Pericardium fibroblast (primary cell): ENCODE measurements at places on chromosomes 16 and 17. TPM values are rescaled to one million over a fixed set of nuclear protein-coding genes. Genes with fewer than 3 reads are reported as not detected.

The PRDM7 gene
- total RNA-seq = not detected in 2 replicates

The KRT33B gene
- not detected in 2 replicates for total RNA-seq

The MT3 gene
- total RNA-seq = not detected in 2 replicates

The C16orf54 gene
- total RNA-seq = not detected in 2 replicates

The TNK1 gene
- total RNA-seq = 0.09 and 0.47 TPM in 2 replicates

The HS3ST3A1 gene
- total RNA-seq = 3.9 and 20.0 TPM in 2 replicates

The TSC2 gene
- total RNA-seq = 33.6 and 45.9 TPM in 2 replicates

The KRT40 gene
- total RNA-seq = not detected in 2 replicates

The KRTAP4-11 gene
- not detected in 2 replicates for total RNA-seq

The MOSMO gene
- 7.7 and 12.3 TPM in 2 replicates for total RNA-seq

The MYH13 gene
- under 0.01 and 0.47 TPM in 2 replicates for total RNA-seq

The IL21R gene
- 2.3 and 3.9 TPM in 2 replicates for total RNA-seq

The LRRC37B gene
- total RNA-seq = 4.8 and 6.4 TPM in 2 replicates

The CES1 gene
- 0.26 and 0.82 TPM in 2 replicates for total RNA-seq

The KCNG4 gene
- not detected in 2 replicates for total RNA-seq

The GEMIN4 gene
- total RNA-seq = 13.5 and 18.7 TPM in 2 replicates

The SLC9A5 gene
- total RNA-seq = 0.58 and 0.60 TPM in 2 replicates

The CA7 gene
- not detected in 2 replicates for total RNA-seq

The CACNG1 gene
- total RNA-seq = 0.51 TPM in 1 of 2 replicates, not detected in the other

The RTN4RL1 gene
- total RNA-seq = 0.58 and 2.9 TPM in 2 replicates

The GAS2L2 gene
- 0.23 TPM in 1 of 2 replicates, not detected in the other for total RNA-seq

The LRRC75A gene
- total RNA-seq = 0.94 and 3.3 TPM in 2 replicates

The SLC12A3 gene
- total RNA-seq = not detected in 2 replicates

The MFAP4 gene
- 452 and 638 TPM in 2 replicates for total RNA-seq

The MYLK3 gene
- 0.17 and 3.6 TPM in 2 replicates for total RNA-seq

The TMEM100 gene
- total RNA-seq = 1.8 and 7.6 TPM in 2 replicates

The RNF222 gene
- total RNA-seq = not detected in 2 replicates

The NDUFAF8 gene
- total RNA-seq = 48.1 and 51.9 TPM in 2 replicates

The RPRML gene
- total RNA-seq = not detected in 2 replicates

The ITPRIPL2 gene
- 38.6 and 49.9 TPM in 2 replicates for total RNA-seq

The GJD3 gene
- total RNA-seq = 1.4 and 6.9 TPM in 2 replicates
